Activated CD8-positive, alpha-beta memory T cell treated with anti-CD3 and anti-CD28 coated beads for 48 hours (primary cell): ENCODE measurements at places on chromosomes 7 and 10.

GRCh38 chr7:33922820-33923219, 17.5 kb downstream of the BMPER start:
- DNase-seq: no peak

- DNase-seq: no peak
These were observed 20.9 kb upstream of the MGMT start for GRCh38 chr10:129446183-129446581.

DNA sequence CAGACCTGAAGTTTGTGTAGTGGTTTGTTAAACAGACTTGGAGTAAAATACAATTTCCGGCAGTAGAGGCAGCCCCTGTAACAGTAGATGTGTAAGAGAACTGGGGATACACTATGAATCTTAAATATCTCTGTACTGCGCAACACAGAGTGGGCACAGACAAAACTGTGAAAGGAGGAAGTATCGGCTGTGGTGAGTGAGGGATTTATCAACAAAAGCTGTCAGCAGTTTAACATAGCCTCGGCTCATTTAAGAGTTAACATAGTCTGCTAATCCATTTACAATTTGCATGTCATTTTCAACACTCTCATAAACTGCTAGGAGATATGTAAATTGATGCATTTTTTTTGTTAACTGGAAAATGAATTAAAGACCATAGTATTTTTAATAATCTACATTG, 225.2 kb downstream of the ZWINT start:
- DNase-seq: no peak

GRCh38 chr7:43954524-43955228, 28.4 kb downstream of the UBE2D4 start:
- DNase-seq: no peak

- DNase-seq: no peak
These were observed at the start of gene SLC29A4 for GRCh38 chr7:5282543-5283316. Gene SLC29A4 (plus strand): TSS chr7:5282943. CDS start chr7:5287817, 4,874 bp downstream.

GRCh38 chr7:77281780-77282478, 82.3 kb upstream of the FGL2 start:
- DNase-seq: no peak

DNA sequence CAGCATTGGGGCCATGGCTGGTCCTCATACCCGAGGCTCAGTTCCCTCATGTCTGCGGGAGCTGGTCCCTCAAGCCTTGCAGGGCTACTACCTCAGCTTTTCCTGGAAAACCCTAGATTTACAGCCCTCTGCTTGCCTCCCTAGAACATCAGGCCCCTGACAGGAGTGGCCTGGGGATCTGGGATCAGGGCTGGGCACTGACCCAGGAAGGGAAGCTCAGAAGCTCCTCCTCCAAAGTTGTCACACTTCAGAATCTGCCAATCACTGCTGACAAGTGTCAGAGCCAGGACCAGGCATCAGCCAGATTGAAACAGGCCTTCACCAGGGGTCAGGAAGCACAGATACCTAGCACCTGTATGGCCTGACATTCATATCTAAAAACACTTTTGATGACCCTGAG, 115.2 kb downstream of the GRID1 start:
- DNase-seq: no peak

DNA sequence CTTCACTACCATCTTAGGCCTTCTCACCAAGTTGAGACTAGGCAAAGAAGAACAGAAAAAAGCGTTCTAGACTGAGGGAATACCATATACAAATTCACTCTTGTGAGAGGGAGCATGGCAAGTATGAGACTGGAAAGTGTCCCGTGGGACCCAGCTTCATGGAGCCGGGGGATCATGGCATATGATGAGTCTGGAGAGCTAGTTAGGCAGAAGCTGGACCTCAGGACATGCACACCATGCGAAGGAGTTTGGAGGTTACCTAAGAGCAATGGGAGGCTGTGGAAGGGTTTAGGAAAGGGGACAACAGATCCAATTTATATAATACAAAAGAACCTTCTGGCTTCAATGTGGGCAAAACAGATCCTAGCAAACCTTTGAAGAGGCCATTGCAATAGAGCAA, 34.1 kb downstream of the STK17A start:
- DNase-seq: no peak

DNA sequence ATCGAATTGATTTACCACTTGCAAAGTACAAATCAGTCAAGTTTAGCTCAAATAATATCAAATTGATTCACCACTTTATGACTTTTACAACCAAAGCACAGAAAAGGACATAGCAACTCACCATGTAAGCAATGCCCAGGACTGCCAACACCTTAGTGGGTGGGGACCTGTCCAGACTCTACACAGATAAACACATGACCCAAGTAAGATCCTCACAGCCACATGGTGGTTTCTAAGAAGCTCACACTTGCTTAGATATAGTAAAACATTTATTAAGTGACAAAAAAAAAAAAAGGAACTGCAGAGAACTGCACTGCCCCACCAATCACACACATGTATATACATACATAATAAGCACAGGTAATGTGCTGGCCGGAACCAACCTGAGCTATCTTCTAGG, 116.2 kb downstream of the SLC25A13 start:
- DNase-seq: no peak

- no peak for DNase-seq
These were observed 102.0 kb downstream of the HIF1AN start for GRCh38 chr10:100637785-100638184.

DNA sequence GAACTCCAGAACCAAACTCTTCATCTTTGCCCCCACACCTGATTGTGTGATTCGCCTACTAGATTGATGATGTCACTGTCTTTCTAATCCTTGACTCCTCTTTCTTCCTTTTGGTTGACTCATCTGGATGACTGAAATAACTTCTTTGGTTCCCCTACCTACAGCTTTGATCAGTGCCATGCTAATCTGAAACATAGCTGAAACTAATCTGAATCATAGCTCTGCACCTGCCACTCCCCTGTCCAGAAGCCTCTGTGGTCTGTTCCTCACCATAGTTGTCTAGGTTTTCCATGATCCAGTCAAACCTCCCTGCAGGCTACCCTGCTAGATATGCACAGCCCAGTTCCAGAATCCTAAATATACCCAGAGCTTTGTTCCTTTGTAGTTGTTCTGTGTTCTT, 51.9 kb downstream of the ZNF365 start:
- DNase-seq: no peak

DNA sequence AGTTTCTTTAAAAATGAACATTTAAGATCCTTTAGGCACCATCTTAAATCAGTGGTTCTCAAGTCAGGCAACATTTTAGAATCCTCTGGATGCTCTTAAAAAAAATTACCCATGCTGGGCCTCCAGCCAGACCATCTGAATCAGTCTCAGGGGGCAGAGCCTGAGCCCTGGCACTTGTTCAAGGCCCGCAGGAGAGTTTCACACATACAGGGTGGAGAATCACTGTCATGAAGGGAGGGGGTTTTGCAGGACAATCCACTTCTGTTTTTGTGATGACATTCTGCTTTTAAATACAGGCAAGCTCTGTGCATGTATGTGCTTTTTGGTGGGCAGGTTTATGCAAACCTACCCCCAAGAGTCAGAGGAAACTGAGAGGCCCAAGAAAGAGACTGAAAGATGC, 268.6 kb downstream of the SEC23IP start:
- no peak for DNase-seq

GRCh38 chr10:78597796-78598555, 470.8 kb upstream of the ZMIZ1 start:
- no peak for DNase-seq

- no peak for DNase-seq
These were observed 76.7 kb downstream of the ATXN7L1 start for GRCh38 chr7:105799677-105800076.

GRCh38 chr7:43136064-43136463, 23.6 kb downstream of the HECW1 start:
- no peak for DNase-seq

GRCh38 chr7:3076700-3077099, 33.0 kb upstream of the CARD11 start:
- no peak for DNase-seq

DNA sequence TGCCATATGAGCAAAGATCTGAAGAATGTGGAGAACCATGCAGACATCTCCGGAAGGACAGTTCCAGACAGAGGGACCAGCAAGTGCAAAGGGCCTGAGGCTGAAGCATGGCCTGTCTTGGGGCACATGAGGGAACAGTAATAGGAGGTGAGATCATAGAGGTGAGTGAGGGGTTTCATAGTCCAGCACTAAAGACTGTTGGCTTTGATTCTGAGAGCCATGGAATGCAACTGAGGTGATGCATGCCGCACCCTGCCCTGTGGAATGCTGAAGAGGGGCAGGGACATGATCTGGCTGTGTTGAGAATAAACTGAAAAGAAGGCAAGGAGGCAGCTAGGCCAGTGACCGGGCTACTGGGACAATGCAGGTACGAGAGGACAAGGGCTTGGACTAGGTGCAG, 253.1 kb upstream of the KLF14 start:
- no peak for DNase-seq

DNA sequence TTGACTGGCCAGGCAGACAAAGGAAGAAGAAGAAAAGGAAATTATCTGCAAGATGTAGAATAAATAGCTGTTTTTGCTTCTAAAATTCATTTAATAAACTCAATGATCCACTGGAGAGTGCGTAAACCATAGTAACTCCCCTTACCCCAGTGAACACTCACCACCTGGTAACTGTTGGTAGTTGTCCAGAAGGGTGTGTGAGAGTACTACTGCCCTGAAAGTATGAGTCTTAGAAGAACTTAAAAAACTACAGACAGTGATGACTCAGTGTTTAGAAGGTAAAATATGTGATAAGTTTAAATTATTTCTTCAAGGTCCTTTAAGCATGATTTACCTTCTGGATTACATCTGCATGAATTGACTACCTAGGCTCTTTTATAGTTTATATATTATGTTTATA, 53.0 kb upstream of the SEMA3A start:
- no peak for DNase-seq

- no peak for DNase-seq
These were observed 14.5 kb downstream of the GIMAP5 start for GRCh38 chr7:150751702-150752101.

GRCh38 chr7:47379629-47380324, 202.1 kb downstream of the TNS3 start:
- no peak for DNase-seq

- DNase-seq: no peak
These were observed 123.7 kb upstream of the ASAH2 start for GRCh38 chr10:50375051-50375452.

DNA sequence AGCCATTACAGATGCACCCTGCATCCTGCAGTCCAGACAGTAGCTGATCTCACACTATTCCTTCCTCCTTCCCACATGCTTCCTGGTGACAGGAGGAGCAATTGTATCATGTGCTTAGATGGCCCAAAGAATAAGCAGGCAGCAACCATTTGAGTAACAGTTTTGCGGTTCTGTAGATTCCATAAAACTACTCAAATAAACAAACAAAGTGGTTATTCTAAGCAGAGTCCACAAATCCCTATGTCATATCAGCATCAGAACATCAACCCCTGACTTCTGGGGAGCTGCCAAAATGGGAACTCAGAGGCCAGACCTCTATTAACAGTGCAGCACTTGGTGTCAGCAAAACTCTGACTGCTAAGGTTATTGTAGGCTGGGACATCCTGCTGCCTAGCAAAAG, 226.0 kb downstream of the SORCS1 start:
- DNase-seq: no peak

DNA sequence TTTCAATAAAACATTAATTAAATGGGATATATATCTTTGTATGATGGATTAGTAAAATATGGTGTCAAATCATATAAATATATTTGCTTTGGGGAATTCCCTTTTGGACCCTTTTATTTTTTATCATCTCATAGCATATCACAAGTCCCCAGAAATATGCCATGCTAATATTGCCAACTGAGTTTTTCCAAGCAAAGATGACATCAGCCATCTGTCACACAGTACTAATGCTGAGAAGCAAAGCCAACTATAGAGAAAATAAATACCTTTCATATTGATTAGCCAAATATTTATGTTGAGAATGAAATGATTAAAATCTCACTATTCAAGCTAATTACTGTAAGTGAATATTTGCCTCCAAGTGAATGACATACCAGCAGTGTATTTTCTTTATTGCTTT, 575.3 kb downstream of the ETV1 start:
- DNase-seq: no peak

- no peak for DNase-seq
These were observed 59.2 kb downstream of the ADAM22 start for GRCh38 chr7:87993269-87993668.

- no peak for DNase-seq
These were observed 97.0 kb upstream of the SVIL start for GRCh38 chr10:29731760-29732159.

GRCh38 chr10:70376436-70377378, 5.7 kb downstream of the LRRC20 start:
- no peak for DNase-seq

- no peak for DNase-seq
These were observed 97.5 kb upstream of the MGMT start for GRCh38 chr10:129369566-129369965.

DNA sequence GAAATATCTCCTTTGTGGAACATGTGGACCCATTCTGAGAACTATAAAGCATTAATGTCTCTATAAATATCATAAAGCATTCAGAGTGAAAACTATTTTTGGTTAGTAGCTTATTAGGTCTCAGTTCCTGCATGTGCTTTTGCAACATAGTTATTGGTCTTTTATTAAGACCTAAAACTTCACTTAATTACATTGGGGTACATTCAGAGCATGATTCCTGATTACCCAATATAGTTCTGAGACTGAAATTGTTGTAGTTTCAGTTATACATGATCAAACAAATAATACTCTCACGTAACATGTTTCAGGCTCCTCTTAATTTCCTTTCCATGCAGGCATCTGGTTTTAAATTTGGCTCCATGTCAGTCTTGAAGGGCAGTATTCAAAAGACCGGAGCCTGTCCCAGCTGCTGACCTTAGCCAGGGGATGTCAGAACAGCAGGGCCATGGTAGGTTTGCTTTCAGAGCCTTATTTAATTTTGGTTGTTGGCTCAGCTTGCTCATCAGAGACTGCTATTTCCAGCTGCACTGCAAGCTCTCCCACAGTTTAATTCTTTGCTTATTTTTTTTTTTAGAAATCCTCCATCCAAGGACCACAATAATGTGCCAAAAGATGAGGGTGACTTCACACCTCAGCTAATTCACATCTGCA, 447.8 kb upstream of the FZD8 start:
- no peak for DNase-seq

GRCh38 chr7:20374399-20374798, 43.7 kb downstream of the ITGB8 start:
- DNase-seq: no peak

DNA sequence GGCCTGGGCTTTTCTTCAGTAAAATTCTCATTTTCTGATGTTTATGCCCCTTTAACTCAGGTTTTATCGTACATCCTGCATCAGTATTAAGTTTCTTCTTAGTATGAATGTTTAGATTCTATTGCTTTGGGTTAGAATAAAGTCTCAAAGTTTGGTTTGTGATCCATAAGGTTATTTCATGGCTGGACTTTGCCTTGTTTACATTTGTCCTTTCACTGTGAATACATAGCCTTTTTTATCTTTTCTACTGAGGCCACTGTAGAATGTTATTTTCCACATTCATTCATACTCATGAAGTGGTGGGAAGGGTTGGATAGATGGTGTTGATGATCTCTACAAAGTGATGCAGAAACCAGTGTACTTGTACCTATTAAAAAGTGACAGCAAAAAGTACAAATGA, 59.8 kb downstream of the CCSER2 start:
- DNase-seq: no peak

GRCh38 chr7:139330333-139331030, 10.7 kb upstream of the FMC1 start:
- DNase-seq: no peak

- no peak for DNase-seq
These were observed 14.3 kb upstream of the ZMIZ1 start for GRCh38 chr10:79054203-79055099.

GRCh38 chr7:38310591-38311101, 37.2 kb upstream of the TARP start:
- DNase-seq: no peak
